MCF 10A (cell line): ENCODE measurements at places on chromosomes 7 and 10. TPM values are rescaled to one million over a fixed set of nuclear protein-coding genes. Genes with fewer than 3 reads are reported as not detected.

GRCh38 chr7:36673703-36674102 is 50.6 kb downstream of the AOAH start:
- no peak for DNase-seq

- DNase-seq = no peak
Measured at GRCh38 chr10:43253461-43254198, 13.2 kb downstream of the RASGEF1A start.

GRCh38 chr7:5472432-5473315 is 49.0 kb upstream of the TNRC18 start:
- no peak for DNase-seq

- no peak for DNase-seq
Measured at GRCh38 chr7:98317366-98318040, 36.0 kb downstream of the BRI3 start.

Gene RSPH10B2
- total RNA-seq = not detected in 2 replicates

GRCh38 chr10:124949543-124949942 is 7.6 kb downstream of the ZRANB1 start:
- peak; percentile 45 for DNase-seq

DNA sequence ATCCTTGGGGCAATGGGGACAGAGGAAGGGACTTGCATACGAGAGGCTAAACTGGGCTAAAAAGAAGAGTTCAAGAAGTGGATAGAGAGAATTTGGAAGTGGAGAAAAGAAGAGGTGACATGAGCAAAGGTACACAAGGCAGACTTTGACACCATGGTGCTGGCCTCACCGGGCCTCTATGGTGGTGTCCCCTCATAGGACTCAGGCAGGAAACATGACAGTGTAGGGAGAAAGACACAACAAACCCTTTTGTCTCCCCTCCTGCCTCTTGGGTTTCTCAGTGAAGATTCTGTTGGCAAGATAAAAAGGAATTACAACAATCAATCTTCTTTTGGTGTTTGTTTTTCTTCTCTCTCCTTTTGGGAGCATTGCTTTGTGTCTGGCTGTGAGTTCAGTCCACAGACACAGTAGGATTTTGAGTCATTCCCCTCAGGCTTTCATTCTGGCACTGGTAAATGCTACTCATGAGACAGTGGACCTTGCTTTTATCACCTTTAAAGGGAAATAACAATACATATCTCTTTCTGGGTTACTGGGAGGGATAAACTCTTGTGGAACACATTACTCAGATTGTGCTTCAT is 827.7 kb downstream of the TNS3 start:
- peak; percentile 81 for DNase-seq

Gene PBLD
- total RNA-seq = 5.6 and 5.7 TPM in 2 replicates

Gene SORCS1
- total RNA-seq = 0.54 TPM in 1 of 2 replicates, not detected in the other

DNA sequence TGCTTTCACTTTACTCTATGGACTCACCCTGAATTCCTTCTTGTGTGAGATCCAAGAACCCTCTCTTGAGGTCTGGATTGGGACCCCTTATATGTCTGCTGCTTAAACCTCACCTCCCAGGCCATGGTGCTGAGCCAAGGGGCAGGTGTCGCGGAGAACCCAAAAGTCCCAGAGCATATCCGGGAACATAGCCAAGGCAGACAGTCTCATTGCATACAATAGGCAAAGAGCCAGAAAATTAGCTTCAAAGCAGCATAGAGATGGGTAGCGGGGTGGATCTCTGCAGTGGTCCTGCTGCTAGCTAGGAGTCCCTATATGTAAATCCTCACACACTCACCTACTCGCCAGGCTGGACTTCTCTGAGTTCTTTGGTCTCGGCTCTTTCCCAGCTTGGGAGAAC is 5.5 kb downstream of the CCL24 start:
- peak; percentile 48 for DNase-seq

GRCh38 chr7:138525757-138526156 is 65.7 kb downstream of the TRIM24 start:
- no peak for DNase-seq

GRCh38 chr10:11113156-11113555 is 95.5 kb downstream of the CELF2 start:
- no peak for DNase-seq

DNA sequence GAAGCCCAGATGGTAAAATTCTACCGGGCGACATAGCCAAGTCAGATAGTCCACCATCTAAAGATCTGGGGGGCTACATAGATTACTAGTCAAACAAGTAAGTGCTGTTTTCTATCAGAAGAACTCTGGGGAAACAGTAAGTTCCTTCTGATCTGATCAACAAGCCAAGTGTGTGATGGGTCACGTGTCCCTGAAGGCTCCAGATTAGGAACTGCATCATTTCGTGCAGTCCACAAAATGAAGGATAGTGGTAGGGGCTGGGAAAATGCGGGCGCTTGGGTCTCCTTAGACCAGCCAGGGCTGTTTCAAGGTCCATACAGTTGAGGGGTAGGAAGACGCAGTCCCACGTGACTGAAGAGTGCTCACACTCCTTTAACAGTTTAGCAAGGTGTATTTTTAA is 1.8 kb upstream of the CHN2 start:
- DNase-seq = no peak

DNA sequence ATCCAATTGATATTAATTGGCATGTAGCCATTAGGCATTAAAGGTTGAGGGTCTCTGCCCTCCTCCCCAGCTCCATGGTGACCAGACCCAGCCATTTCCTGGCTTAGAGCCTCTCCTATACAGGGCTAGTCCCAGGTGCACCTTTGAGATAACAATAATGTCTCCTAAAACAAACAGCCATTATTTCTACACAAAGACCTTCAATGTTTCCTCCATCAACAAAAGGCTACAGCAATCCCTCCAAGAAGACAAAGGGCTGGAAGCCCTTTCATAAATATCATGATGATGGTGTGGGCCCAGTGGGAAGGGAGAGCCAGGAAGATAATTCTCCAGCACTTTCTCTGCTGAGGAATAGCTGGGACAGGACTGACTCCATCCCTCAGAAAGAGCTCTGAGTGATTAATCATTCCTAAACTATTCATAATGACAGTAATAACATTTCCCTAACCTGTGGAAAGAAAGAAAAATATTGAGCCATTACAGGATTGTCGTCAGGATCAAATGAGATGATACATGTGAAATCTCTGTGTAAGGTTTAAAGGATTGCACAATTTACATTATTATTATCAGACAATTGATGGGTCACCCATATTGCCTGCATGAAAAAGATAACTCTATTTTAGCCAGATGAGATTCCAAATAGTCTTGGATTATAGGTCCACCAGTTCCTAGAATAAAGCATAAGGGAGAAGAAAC is 10.2 kb downstream of the PKD2L1 start:
- DNase-seq = no peak

DNA sequence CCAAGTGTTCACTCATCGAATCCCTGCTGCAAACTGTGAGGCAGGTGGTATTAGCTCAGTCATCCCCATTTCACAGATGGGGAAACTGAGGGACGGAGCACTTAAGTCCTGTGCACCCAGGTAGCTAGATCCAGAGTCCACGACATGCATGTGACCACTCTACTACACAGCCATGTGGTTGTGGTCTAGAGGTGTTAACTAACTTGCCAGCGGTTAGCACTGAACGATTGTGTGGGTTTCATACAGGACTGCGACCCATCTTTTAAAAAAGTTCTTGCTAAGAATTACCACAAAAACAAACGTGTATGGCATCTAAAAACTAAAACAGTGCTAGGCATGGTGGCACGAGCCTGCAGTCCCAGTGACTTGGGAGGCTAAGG is 16.1 kb upstream of the ABCC2 start:
- DNase-seq = no peak

Gene CRHR2
- not detected in 2 replicates for total RNA-seq

Gene SGCE
- total RNA-seq = 39.4 and 48.9 TPM in 2 replicates

DNA sequence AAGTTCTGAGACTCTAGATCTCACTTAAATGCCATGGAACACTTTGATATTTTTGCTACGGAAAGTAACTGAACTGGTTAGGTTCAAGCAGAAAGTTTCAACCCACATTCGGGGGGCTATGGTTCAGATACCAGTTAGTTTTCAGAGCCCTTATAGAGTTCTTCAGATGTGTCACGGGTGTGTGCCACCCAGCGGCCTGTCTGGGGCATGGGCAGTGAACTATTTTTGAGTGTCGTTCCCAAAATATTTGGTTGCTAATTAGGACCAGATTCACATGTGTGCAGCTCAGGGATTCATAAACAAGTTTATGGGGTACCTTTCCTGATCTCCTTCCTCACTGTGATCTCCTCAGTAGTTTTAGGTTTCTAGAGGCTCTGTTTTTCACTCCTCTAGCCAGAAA is 271.9 kb downstream of the C7orf25 start:
- no peak for DNase-seq

Gene SKIDA1
- 0.56 and 1.2 TPM in 2 replicates for total RNA-seq

Gene STX1A
- 21.9 and 24.2 TPM in 2 replicates for total RNA-seq

DNA sequence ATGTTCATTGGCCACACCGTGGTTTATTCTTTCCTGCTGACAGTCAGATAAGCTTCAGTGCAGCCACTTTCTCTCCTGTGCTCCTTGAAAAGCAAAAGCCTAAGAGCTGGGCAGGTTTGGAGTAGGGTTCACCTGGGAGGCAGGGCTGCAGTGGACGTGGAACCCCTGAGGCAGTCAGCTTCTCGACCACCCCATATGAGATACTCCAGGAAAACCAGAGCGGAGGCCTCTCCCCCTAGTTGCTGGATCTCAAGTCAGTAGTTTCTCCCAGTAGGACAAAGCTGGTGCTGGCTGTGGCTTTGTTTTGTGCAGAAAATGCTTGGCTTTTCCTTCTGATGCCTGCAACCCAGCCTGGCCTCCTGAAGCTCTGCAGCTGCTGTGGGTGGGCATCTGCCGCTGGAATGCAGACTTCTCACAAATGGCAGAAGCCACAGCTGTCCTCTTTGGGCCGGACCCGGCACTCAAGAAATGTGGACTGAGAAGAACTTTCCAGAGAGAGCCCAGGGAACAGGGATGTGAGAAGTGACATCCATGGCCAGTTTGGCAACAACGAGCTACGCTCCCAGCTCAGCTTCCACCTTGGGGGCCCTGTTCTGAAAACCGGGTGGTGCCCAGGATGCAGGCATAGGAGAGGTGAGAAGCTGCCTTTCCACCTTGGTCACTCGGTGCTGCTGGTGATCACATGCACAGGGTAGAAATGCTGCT is 276.6 kb upstream of the TCERG1L start:
- DNase-seq = no peak

Gene MYOF
- total RNA-seq = 167 and 181 TPM in 2 replicates

GRCh38 chr7:93374345-93374940 is 142.3 kb downstream of the VPS50 start:
- peak; percentile 47 for DNase-seq

Gene PDZD7
- 0.27 and 0.58 TPM in 2 replicates for total RNA-seq

GRCh38 chr10:42638821-42639270 is 476 bp upstream of the ZNF33B start:
- no peak for DNase-seq

Gene MYL10
- not detected in 2 replicates for total RNA-seq

DNA sequence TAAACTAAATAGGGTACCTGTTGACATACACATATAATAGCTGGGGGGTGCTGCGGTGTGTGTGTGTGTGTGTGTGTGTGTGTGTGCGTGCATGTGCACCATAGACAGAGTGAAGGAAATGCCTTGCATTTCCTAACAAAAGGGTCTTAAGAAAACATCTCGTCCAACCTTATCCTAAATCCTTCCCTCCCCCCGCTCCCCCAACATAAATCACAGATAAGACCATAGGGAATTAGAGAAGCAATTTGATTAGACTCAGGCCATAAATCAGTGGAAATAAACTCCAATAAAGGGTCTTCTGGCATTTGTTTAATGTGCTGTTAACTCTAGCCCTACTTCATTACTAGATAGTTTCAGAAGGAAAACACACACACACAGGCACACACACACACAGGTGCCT is 148.5 kb downstream of the PPP1R17 start:
- no peak for DNase-seq

Gene NXPH1
- total RNA-seq = not detected in 2 replicates

GRCh38 chr10:62268399-62269114 is at the start of gene RTKN2:
TSS of gene RTKN2 (minus strand) at chr10:62268844. CDS start at chr10:62268610, 234 bp downstream.
- peak; percentile 71 for DNase-seq

DNA sequence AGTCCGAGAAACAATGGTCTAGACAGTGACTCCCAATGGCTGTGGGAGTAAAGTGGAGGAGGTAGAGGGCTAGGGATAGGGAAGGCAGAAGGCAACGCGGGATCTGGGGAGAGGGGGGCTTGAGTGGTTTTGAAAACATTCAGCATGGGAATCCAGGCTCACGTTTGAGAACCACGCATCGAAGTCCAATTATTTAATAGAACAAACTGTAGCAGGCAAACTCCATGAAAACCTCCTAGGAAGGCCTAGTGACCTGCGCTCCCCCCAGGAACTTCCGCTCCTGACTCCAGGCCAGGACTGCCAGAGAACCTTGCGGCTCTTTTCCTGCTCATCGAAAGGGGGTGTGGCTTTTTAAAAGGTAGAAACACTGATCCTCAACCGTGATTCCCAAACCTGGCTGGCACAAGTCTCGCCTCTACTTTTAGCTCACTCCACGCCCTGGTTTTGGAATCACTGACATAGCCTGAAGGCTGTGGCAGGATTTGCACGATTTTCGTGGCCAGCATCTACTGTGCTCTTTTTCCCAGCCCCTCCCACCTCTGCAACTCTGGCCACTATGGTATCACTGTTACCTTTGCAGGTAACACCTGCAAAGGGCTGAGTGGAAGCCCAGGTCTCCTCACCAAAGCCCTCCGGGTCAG is 43.4 kb downstream of the MYOF start:
- DNase-seq = peak; percentile 95

DNA sequence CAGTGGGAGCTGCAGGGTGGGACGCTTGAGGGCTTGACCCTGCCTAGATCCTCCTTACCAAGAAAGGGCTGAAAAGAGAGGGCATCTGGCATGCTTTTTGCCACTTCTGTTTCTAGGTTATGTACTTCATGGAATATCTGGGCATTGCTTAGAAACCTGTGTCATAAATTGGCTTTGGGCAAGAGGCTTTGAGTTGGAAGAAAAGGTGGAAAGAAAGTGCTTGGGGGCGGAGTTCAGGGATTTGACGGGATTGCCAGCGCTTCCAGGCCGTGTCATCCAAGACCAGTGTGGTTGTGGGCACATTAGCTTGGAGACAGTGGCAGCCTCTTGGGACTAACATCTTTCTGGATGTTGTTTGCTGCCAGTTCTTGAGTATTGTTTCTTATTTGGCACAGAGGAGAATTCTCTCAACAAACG is 825 bp downstream of the ZNF862 start:
- peak; percentile 23 for DNase-seq

GRCh38 chr7:105493923-105494315 is 28.2 kb downstream of the PUS7 start:
- no peak for DNase-seq

- no peak for DNase-seq
Measured at GRCh38 chr7:157013602-157014549, 3.4 kb upstream of the MNX1 start.

Gene VSTM4
- not detected in 2 replicates for total RNA-seq

GRCh38 chr10:60883187-60883586 is 60.8 kb downstream of the RHOBTB1 start:
- DNase-seq = peak; percentile 44
